ENCODE measurements at places on chromosomes 7 and 10.

GRCh38 chr10:23412223-23412622 lies 26.7 kb upstream of the OTUD1 start:
- peak; percentile 27 for DNase-seq

- DNase-seq, result no peak
These were observed 7.3 kb upstream of the ZNF777 start for GRCh38 chr7:149468208-149468607.

GRCh38 chr7:69149804-69150782 lies 448.2 kb upstream of the AUTS2 start:
- no peak for DNase-seq

DNA sequence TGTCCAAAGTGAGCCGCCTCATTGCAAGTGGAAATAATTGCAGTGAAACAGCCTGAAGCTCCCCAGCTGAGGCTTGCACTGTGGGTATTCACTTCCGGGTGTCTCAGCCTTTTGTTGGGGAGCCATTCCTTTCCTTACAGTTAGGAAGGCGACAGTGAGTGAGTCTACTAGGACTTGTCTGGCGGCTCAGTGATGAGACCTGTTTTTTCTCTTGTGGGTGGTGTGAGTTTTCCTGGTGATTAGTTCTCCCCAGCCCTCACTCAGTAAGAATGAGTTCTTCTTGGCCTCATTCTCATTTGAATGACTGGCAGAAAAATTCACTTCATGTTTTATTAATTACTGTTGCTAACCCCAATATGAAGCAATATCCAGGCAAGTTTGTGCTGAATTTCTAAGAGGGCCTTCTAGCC lies 2.6 kb downstream of the PGAM1 start:
- peak; percentile 41 for DNase-seq

- no peak for DNase-seq
These were observed 24.2 kb downstream of the GHRHR start for GRCh38 chr7:30987936-30988335.

DNA sequence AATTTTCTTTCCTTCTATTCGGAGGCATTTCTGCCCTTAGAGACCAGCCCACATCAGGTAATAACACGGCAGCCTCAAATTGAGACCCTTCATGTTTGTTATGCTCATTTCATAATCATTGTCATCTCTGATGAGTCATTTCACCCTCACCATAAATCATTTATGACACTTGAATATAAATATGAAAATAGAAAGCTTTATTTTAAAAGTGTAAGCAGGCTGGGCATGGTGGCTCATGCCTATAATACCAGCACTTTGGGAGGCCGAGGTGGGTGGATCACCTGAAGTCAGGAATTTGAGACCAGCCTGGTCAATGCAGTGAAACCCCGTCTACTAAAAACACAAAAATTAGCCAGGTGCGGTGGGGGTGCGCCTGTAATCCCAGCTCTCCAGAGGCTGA lies 57.4 kb upstream of the EGFR start:
- no peak for DNase-seq

All from activated T-cell treated with anti-CD3 and anti-CD28 coated beads, Interleukin-2, amount 50 U/mL, for 72 hours (primary cell).